Diencephalon (tissue), 1 donor: ENCODE measurements at places on chromosomes 12 and 14. TPM values are rescaled to one million over a fixed set of nuclear protein-coding genes. Genes with fewer than 3 reads are reported as not detected.

The HIGD1C gene
- not detected for total RNA-seq

The TAS2R8 gene
- total RNA-seq, result 0.69 TPM

The CABP1 gene
- total RNA-seq, result 3.2 TPM

The KCNH3 gene
- 9.2 TPM for total RNA-seq

The COQ10A gene
- 12.5 TPM for total RNA-seq

The GARIN6 gene
- not detected for total RNA-seq

The CYP27B1 gene
- total RNA-seq, result not detected

The KLRC2 gene
- total RNA-seq, result 4.4 TPM

The SLCO1B1 gene
- not detected for total RNA-seq

The LUM gene
- total RNA-seq, result 11.8 TPM

The PTMS gene
- total RNA-seq, result 84.2 TPM

The LRRK2 gene
- 14.3 TPM for total RNA-seq

The INHBC gene
- not detected for total RNA-seq

The CLEC4C gene
- not detected for total RNA-seq

The KRT72 gene
- total RNA-seq, result 0.23 TPM

The SERPINA10 gene
- not detected for total RNA-seq

The NOP9 gene
- 20.3 TPM for total RNA-seq

The FAM161B gene
- total RNA-seq, result 20.3 TPM

The TSPAN11 gene
- 13.8 TPM for total RNA-seq

The PIWIL1 gene
- 0.23 TPM for total RNA-seq

The RIMBP2 gene
- 32.8 TPM for total RNA-seq

The TOMM20L gene
- total RNA-seq, result not detected

The GPX2 gene
- not detected for total RNA-seq

The USP15 gene
- total RNA-seq, result 108 TPM

The YY1 gene
- 46.8 TPM for total RNA-seq

The FBXO34 gene
- total RNA-seq, result 47.3 TPM

The HCAR3 gene
- not detected for total RNA-seq

The ENDOU gene
- total RNA-seq, result not detected

The CFAP251 gene
- total RNA-seq, result 12.9 TPM

The PPM1H gene
- 27.0 TPM for total RNA-seq

The LRRIQ1 gene
- 25.1 TPM for total RNA-seq

The ALX1 gene
- total RNA-seq, result 0.23 TPM

The KRT79 gene
- not detected for total RNA-seq

The POU6F1 gene
- total RNA-seq, result 12.0 TPM

The HOXC9 gene
- not detected for total RNA-seq

The NYNRIN gene
- total RNA-seq, result 13.8 TPM

The SERPINA9 gene
- total RNA-seq, result not detected

The ULK1 gene
- total RNA-seq, result 10.4 TPM

The OTX2 gene
- 17.1 TPM for total RNA-seq

The LALBA gene
- total RNA-seq, result not detected

The AACS gene
- 30.4 TPM for total RNA-seq

The NGB gene
- 17.8 TPM for total RNA-seq

The C12orf54 gene
- not detected for total RNA-seq

The KLRF1 gene
- 0.46 TPM for total RNA-seq

The CPNE6 gene
- 16.8 TPM for total RNA-seq

The SSPN gene
- total RNA-seq, result 16.6 TPM

The TMEM30B gene
- 0.23 TPM for total RNA-seq

The POLR3B gene
- total RNA-seq, result 20.3 TPM

The ADAM20 gene
- total RNA-seq, result 3.7 TPM

The INSM2 gene
- 2.3 TPM for total RNA-seq

The IL31 gene
- not detected for total RNA-seq

The TAS2R19 gene
- total RNA-seq, result 7.6 TPM

The KRT73 gene
- total RNA-seq, result not detected

The CLEC2D gene
- total RNA-seq, result 10.1 TPM

The CBLN3 gene
- total RNA-seq, result 0.46 TPM

The ATG14 gene
- total RNA-seq, result 16.8 TPM

The CLEC2A gene
- not detected for total RNA-seq

The RTL1 gene
- 0.92 TPM for total RNA-seq
